ENCODE measurements at places on chromosomes 12 and 14. TPM values are rescaled to one million over a fixed set of nuclear protein-coding genes. Genes with fewer than 3 reads are reported as not detected.
A peak's percentile ranks its signal among the peaks of the same experiment; 100 is the strongest.

The HOXC6 gene
- 3.1 TPM for total RNA-seq

DNA sequence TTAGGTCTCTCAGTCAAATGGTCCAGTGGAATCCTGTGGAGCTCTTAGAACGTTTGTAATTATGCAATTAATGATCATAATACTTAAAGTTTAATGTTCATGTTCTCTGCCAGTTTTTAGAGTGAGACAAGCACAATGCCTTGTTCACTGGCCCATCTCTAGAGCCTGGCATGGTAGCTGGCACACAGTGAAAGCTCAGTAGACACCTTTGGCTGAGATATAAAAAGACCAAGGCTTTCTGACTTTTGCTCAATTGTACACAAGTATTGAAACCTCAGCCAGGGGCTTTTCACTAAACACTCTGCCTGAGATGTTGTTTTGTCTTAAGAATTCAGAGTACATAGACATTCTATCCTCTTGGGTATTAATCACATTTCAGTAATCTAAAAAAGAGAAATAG, 241.8 kb upstream of the ATP2B1 start:
- DNase-seq = no peak
- H3K36me3 ChIP-seq = no peaks in the 10 kb centered on the region
- H3K27ac ChIP-seq = no peak overlapping the region
- H3K4me1 ChIP-seq = peaks cover 9% of the 10 kb centered on the region
- H3K27me3 ChIP-seq = no peaks in the 10 kb centered on the region

DNA sequence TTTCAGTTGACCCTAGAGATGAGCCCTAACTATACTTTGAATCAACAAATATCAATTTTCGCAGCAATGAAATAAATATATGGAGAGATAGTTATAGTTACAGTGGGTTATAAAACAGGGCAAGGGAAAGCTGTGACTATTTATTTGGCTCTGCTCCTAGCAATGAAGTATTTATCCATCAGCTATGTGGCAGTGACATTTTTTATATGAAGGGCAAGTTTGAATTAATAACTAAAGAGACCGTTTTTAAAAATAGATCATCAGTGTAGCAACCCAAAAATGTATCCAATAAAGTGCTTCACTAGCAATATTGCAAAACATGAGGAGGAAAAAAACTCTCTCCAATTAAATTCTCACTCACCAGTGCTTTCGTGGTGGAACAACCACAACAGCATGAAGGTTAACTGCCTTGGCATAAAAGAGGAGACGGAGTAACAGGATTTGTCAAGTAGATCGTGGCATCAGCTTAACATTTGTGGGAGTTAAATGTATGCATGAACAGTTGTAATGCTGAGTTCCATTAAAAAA, 58.1 kb upstream of the NUDT4 start:
- no peaks in the 10 kb centered on the region for H3K27me3 ChIP-seq
- no peak overlapping the region for H3K4me3 ChIP-seq
- no peak for DNase-seq
- no peak overlapping the region for H3K27ac ChIP-seq
- no peaks in the 10 kb centered on the region for H3K36me3 ChIP-seq

GRCh38 chr14:44154874-44155273, 352.2 kb downstream of the FSCB start:
- H3K27ac ChIP-seq = no peak overlapping the region
- H3K4me3 ChIP-seq = no peak overlapping the region
- H3K27me3 ChIP-seq = no peaks in the 10 kb centered on the region
- no peaks in the 10 kb centered on the region for H3K36me3 ChIP-seq
- H3K4me1 ChIP-seq = no peaks in the 10 kb centered on the region

The CPSF6 gene
- total RNA-seq = 88.4 TPM

The RERGL gene
- total RNA-seq = not detected

GRCh38 chr14:30993071-30993470, 32.4 kb upstream of the AP4S1 start:
- no peak overlapping the region for H3K27ac ChIP-seq
- H3K4me3 ChIP-seq = no peak overlapping the region
- no peaks in the 10 kb centered on the region for H3K27me3 ChIP-seq

DNA sequence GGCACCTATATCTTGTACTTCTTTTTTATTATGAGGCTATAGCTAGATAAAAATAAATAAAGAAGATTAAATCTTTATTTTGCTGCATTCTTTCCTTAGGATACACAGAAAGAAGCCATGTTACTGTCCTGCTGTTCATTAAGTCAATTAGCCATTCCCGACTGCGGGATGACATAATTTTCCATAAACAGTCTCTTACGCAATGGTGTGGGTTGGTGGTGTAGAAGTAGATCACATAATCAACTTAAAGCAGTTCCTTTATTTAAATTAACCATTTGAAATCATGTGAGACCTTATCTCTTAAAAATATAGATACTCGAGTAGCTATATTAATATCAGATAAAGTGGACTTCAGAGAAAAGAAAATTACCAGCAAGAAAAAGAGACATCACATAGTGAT, 40.2 kb downstream of the TAOK3 start:
- H3K4me3 ChIP-seq = no peak overlapping the region
- H3K4me1 ChIP-seq = no peaks in the 10 kb centered on the region
- no peak for DNase-seq
- H3K36me3 ChIP-seq = no peaks in the 10 kb centered on the region
- no peaks in the 10 kb centered on the region for H3K27me3 ChIP-seq

The MUCL1 gene
- total RNA-seq = not detected

DNA sequence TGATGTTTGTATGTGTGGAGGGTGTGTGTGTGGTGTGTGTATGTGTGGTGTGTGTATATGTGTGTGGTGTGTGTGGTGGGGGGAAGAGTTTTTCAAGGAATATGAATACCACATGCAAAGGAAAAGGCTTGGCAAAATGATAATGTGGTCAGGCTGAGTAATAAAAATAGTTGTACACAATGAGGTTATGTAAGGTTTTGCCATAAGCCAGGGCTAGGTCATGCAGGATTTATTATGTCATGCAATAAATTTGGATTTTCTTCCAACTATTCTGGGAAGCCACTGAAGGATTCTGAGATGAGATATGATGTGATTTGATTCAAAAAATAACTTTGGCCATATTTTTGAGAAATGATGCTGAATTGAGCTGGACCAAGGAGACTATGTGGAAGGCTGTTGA, 1191.6 kb upstream of the SEL1L start:
- no peaks in the 10 kb centered on the region for H3K4me1 ChIP-seq
- H3K4me3 ChIP-seq = no peak overlapping the region
- DNase-seq = no peak
- no peaks in the 10 kb centered on the region for H3K27me3 ChIP-seq

- H3K4me3 ChIP-seq = no peak overlapping the region
- H3K36me3 ChIP-seq = no peaks in the 10 kb centered on the region
- H3K4me1 ChIP-seq = peaks cover 56% of the 10 kb centered on the region
- H3K27ac ChIP-seq = no peak overlapping the region
- no peak for DNase-seq
These were observed 10.2 kb upstream of the EMP1 start for GRCh38 chr12:13186302-13186701.

The SRRM4 gene
- 0.02 TPM for total RNA-seq

DNA sequence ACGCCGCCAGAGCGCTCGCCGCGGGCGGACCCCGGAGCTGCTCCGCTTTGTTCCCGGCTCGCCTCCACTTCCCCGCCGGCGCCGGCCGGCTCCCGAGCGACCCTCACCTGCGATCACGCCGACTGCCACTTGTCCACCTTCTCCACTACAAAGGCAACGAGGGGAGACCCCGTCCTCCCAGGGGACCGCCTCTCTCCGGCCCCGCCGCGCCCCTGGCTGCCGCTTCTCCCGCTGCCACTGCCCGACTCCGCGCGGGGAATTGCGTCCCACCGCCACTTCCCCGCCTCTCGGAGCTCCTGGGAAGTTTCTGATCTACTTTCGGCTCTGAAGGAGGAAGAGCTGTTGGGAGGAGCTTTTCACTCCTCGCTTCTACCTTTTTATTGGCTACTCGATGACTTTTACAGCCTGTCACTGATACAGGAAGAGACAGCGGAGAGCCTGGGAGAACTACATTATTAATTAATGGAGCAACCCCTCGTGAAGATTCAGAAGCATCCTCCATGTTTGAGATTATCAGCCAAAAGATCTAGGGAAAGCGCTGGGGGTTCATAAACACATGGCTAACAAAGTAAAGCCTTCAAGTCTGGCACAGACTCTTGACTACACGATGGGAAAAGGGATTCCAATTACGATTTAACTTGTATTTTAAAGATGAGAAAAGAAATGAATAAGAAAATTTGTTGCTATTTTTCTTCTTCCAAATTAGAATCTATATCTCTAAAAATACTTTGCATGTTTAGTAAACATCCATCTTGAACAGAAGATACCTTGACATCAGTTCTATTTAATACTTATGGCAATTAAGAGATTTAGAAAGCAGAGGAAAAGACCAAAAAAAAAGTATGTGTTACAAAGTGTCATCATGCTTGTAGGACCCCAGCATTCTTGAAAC, at the start of gene BAZ1A:
TSS of gene BAZ1A (minus strand) at position 330 of the 892 bp plus-strand sequence. CDS start 756 bp downstream, outside the sequence.
- H3K4me3 ChIP-seq = peak within 1 kb of the TSS; percentile 54
- H3K27me3 ChIP-seq = no peaks in the 10 kb centered on the region
- no peaks in the 10 kb centered on the region for H3K36me3 ChIP-seq
- peak within 1 kb of the TSS; percentile 99 for H3K27ac ChIP-seq
- H3K4me1 ChIP-seq = peaks cover 11% of the 10 kb centered on the region

The LHX5 gene
- total RNA-seq = 2.4 TPM

DNA sequence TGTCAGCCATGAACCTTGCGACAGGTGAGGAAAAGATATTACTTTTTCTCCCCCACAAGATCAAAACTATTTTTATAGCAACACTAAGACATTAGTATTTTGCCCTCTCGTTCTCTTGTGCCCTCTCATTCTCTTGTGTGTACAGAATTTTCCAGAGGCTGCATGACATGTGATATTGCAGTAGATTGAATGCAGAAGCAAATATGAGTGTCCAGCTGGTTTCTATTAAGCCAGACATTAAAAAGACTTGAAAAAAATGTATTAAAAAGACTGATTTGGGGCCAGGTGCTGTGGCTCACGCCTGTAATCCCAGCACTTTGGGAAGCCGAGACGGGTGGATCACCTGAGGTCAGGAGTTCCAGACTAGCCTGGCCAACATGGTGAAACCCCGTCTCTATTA, 63.7 kb upstream of the ZFP36L1 start:
- no peak overlapping the region for H3K27ac ChIP-seq
- no peak overlapping the region for H3K4me3 ChIP-seq
- DNase-seq = no peak
- no peaks in the 10 kb centered on the region for H3K27me3 ChIP-seq
- H3K4me1 ChIP-seq = peaks cover 5% of the 10 kb centered on the region
- no peaks in the 10 kb centered on the region for H3K36me3 ChIP-seq

All from HCT116 (cell line).